ENCODE measurements at places on chromosomes 6 and 20.
A peak's percentile ranks its signal among the peaks of the same experiment; 100 is the strongest.

- no peak for DNase-seq
Measured at GRCh38 chr6:144215402-144215931, 65.2 kb downstream of the STX11 start.

DNA sequence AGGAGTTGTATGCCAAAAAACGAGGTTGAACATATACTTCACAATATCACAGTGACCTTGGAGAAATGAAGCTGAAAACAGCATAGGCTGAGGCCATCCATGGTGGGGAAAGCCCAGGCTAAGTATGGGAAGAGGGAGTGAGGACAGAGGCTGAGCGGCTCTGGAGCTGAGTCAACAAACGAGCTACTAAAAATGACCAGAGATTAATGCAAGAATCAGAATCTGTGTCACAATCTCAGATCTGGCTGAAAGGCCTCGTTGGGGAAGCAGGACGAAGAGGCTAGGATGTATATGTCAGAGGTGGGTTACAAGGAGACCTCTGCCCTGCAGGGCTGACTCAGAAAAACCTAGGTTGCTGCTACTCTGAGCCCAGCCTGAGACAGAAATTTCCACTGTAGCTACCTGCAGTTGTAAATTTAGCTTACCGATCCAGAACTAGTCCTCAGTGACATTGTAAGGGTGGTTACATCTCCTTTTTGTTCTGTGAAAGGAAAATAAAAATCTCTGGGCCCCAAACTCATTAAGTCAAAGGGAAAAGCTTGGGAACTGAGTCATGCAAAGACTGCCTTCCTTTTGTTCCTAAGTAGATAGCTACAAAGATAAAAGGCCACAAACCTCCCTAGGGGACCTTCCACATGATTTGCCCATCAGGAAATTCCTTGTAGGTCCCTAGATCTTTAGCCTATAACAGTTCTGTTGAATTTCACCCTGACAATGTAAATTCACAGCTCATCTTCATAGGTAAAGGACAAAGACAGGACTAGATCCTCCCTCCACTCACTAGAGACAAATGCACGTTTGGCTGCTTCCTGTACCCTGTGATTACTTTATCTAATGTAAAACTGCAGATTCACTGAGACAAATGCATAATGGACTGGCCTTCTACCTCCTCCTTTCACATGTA is 8.5 kb upstream of the TUBB2A start:
- DNase-seq = no peak

GRCh38 chr6:137155830-137156229 is 17.6 kb downstream of the IL22RA2 start:
- no peak for DNase-seq

DNA sequence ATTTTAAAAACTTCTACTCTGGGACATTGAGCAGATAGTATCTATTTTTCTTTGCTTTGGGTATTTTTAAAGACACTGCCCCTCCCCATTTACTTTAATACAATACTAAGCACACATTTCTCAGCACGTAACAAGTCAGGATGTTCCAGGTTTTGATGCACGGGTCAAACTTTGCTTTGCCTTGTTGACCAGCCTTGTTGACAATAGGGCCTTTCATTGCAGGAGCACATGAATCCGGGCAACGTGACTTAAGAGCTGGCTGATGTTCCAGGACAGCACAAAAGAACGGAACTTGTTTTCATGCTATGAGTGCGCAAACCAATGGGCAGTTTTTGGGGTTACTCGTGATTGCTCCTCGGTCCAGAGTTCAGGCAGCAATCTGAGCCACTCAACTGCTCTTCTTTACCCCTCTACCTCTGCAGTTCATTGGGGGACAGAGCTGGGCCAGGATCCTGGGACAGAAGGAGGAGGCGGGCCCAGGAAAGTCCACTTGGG is 78.6 kb upstream of the SLC22A16 start:
- DNase-seq = no peak

GRCh38 chr20:50826121-50826520 is 31.3 kb downstream of the BCAS4 start:
- DNase-seq = no peak

DNA sequence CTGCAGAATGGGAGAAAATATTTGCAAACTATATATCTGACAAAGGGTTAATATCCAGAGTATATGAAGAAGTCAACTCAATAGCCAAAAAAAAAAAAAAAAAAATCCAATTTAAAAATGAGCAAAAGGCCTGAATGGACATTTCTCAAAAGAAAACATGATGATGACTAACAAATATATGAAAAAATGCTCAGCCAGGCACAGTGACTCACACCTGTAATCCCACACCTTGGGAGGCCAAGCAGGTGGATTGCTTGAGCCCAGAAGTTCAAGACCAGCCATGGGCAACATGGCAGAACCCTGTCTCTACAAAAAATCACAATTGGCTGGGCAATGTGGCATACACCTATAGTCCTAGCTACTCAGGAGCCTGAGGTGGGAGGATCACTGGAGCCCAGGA is 2.1 kb upstream of the ECHDC1 start:
- no peak for DNase-seq

GRCh38 chr20:51966296-51966971 is 164.1 kb upstream of the SALL4 start:
- no peak for DNase-seq

DNA sequence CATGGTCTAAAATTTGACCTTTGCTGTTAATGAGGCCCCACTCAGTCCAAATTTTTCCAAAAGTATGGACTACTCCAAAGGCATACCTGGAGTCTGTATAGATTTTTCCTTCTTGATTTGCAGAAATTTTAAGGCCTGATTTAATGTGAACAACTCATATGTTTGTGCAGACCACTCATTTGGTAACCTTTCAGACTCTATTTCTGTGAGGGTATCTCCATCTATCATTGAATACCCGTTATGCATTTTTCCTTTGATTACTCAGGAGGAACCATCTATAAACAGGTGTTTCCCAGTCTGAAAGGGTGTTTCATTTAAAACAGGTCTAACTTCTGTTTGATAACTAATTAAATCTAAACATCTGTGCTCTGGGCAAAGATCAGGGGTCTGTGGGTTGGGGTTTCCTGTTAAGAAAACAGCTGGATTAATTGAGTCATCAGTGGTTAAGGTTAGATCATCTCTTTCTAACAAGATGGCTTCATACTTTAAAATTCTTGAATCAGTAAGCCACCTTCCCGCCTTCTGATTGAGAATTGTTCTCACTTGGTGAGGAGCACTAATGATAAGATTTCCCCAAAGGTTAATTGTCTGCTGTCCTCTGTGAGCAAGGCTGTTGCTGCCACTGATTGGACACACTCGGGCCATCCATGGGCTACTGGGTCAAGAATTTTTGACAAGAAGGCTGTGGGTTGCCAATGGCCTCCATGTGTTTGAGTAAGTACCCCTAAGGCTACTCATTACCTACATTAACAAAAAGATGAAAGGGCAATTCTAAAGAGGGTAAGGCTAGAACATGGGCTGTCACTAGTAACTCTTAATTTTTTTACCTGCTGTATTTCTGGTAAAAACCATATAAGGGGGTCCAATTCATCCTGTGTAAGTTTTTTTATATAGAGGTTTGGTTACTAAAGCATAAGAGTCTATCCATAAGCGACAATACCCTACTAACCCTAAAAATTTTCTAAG is 24.1 kb downstream of the HLA-B start:
- no peak for DNase-seq

GRCh38 chr6:14000901-14001300 is 76.1 kb downstream of the RNF182 start:
- DNase-seq = no peak

GRCh38 chr20:701401-702129 is 26.0 kb upstream of the SCRT2 start:
- no peak for DNase-seq

DNA sequence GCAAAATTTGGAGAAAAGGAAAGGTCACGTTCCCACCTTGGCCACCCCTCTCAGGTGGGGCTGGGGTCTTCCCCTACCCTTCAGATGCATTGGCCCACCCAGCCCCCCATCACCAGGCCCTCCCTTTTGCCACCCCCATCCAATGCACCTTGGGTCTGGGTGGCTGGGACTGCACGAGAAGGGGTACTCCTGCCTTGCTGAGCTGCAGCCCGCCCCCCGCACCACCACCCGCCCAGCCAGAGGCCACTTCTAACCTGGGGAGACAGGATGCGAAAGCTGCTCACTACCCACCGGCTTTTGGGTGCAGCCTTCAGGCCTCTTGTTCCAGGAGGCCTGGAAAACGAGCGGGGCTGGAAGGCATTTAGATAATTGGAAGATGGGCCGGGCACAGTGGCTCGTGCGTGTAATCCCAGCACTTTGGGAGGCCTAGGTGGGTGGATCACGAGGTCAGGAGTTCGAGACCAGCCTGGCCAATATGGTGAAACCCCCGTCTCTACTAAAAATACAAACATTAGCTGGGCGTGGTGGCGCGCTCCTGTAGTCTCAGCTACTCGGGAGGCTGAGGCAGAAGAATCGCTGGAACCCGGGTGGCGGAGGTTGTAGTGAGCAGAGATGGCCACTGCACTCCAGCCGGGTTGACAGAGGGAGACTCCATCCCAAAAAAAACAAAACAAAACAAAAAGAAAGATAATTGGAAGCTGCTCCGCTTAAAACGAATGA is 1.2 kb upstream of the CDC25B start:
- DNase-seq = no peak

GRCh38 chr20:9507544-9508239 is 6.7 kb upstream of the LAMP5 start:
- no peak for DNase-seq

DNA sequence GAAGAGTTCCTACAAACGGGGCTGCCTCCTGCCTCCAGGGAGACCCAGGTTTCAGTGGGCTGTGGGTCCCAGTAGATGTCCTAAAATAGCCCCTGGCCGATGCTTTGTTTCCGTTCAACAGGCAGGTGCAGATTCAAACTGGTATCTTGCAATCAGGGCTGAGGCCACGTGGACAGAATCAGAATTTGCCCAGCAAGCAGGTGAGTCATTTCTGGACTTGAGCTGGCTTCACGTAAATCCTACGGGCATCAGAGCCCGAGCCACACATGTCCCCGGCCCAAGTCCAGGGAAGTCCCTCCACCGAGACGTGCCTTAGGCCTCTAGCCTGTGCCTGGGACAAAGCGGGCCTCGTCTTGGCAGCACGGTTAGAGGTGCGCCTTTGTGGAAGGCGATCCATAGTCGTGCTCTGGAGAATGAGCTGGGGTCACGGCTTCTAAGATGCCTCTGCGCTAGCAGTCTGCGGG is 101.6 kb upstream of the FRMD1 start:
- DNase-seq = no peak

- no peak for DNase-seq
Measured at GRCh38 chr20:54212226-54212625, 4.3 kb downstream of the PFDN4 start.

DNA sequence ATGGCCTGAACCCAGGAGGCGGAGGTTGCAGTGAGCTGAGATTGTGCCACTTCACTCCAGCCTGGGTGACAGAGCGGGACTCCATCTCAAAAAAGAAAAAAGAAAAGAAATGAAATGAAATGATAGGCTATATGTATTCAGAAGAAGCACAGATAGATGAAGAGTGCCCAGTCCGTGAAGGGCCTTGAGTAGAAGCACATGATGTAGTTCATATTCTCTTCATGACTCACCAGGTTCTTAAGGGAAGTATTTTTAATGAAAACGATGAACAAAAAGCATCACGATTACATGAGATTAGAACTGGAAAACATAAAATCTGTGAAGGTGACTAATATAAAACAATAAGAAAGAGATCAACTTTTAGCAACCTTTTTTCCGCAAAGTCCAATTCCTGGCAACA is 29.8 kb downstream of the TPD52L1 start:
- no peak for DNase-seq

- peak; percentile 15 for DNase-seq
Measured at GRCh38 chr20:57262301-57262700, 4.1 kb downstream of the BMP7 start.

DNA sequence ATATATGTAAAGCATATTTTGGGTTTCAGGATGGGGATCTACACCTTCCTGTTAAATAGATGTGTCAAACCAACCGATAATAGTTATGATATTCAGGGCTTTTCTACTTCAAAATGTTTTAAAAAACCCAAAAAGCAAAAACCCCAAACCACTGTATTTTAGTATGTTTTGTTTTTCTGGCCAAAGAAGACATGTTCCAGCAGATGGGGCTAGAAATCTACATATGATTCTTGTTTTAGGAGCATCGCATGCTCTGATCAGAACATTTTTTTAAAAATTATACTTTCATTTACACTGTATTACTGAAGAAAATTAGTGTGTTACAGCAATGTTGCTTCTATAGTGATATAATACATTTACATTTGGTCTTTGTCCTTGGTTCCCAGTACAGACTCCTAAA is 11.0 kb downstream of the RMND1 start:
- DNase-seq = peak; percentile 33

- no peak for DNase-seq
Measured at GRCh38 chr6:129117355-129117754, 234.4 kb downstream of the LAMA2 start.

DNA sequence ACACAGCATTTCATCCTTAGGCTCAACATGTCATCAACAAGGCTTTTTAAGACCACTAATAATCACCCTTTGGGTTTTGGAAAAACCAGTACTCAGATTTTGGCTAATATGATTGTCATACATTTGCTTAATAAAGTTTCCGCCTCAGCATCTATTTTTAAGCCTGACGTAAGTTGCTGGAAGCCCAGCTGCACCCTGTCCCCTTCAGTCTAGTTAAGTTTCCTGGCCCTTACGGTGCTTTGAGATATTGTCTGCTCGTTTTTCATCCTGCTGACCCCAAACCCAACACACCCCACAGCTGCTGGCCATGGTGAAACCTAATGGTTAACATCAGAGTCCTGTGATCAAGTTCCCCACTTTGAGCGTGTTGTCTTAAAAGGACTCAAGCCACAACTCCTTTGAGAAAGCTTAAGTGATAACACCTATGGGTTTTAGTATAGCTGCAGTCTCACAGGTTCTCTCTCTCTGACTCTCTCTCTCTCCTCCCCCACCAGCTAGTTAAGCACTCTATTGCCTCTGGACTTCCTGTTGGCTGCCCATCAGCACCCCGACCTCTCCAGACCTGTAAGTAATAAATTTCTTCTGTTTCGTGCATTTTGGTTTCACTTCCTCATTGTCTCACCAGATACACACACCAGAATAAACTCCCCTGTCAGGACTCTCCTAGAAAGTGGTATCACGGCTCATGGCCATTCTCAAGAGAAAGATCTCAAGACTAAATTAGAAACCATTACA is 802.0 kb downstream of the C6orf118 start:
- DNase-seq = no peak

GRCh38 chr6:109301418-109301817 is 80.8 kb downstream of the CD164 start:
- DNase-seq = no peak

Measured in brain (organoid and tissue), 16 donors.